Activated CD4-positive, alpha-beta T cell treated with anti-CD3 and anti-CD28 coated beads for 48 hours (primary cell): ENCODE measurements at places on chromosomes 3 and 15.
A peak's percentile ranks its signal among the peaks of the same experiment; 100 is the strongest.

DNA sequence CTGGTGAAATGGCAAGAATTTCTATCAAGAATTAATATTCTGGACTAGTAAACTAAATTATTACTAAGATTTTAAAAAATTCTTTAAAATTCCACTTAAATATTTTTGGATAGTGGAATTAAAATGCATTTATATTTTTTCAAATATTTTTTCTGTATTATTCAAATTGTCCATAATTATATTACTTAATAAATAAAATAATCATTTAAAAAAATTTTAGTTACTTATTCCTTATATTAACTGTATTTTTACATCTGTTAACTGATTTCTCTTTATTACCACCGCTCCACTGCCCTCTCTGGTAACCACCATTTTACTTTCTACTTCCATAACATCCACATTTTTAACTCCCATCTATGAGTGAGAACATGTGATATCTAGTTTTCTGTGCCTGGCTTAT, 828.4 kb downstream of the VGLL3 start:
- no peak for DNase-seq

GRCh38 chr3:107133891-107134290, 243.3 kb upstream of the CCDC54 start:
- DNase-seq = no peak

- DNase-seq = no peak
These were observed 463.3 kb downstream of the LPP start for GRCh38 chr3:188617270-188617669.

DNA sequence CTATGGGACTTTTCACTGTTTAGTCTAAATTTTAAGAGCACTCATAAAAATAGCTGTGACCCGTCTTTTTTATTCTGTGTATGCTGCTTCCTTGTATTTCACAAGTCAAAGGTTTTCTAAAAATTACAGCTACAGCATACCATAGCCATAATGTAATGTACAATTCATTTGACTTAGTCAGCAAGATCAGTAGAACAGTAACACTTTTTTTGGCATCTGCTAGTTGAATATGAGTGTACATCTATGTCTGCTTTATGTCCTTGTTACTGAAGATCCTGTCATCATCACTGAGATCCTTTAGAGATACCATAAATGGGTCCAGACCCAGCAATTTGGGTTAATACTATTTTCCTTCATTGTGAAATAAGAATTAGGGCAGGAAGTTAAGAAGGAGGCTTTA, 42.2 kb downstream of the CMSS1 start:
- no peak for DNase-seq

- DNase-seq = peak; percentile 78
These were observed 58.2 kb downstream of the RAB7A start for GRCh38 chr3:128784232-128784631.

GRCh38 chr3:120855665-120856437, 52.2 kb upstream of the STXBP5L start:
- no peak for DNase-seq

DNA sequence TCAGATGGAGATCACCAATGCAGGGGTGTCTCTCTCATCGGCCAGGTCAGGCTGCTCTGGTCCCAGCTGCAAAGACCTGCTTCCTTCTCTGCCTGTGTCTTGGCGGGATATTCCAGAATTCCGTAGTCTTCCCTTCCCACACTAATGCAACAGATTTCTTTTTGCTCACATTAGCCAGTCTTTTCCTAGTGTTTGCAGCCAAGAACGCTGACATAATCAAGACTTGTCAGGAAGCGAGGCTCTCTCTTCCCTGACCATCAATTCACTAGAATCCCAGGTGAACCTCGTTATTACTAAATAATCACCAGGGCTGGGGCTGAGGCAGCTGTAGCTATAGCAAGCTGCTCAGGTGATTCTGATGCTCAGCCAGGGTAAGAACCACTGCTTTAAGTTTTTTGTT, 43.2 kb upstream of the ACKR4 start:
- DNase-seq = no peak

DNA sequence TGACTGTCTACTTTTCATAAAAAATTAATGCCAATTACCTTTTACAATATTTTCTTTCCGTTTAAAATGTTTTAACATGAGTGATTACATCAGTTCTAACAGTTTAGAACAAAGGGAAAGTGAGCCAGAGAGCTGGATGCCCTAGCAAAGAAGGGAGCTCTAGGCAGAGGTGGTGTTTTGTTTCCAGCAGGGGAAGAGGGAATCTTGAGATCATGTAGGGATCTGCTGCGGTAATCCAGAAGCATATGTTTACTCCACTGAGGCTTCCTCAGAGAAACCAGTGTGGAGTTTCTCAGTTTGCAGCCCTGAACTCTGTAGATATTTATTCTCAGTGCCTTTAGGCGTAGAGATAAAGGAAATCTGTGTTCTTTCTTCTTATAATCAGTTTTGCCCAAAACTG, 399.3 kb downstream of the NLGN1 start:
- DNase-seq = no peak

- no peak for DNase-seq
These were observed 74.8 kb upstream of the IL12A start for GRCh38 chr3:159913712-159914414.

DNA sequence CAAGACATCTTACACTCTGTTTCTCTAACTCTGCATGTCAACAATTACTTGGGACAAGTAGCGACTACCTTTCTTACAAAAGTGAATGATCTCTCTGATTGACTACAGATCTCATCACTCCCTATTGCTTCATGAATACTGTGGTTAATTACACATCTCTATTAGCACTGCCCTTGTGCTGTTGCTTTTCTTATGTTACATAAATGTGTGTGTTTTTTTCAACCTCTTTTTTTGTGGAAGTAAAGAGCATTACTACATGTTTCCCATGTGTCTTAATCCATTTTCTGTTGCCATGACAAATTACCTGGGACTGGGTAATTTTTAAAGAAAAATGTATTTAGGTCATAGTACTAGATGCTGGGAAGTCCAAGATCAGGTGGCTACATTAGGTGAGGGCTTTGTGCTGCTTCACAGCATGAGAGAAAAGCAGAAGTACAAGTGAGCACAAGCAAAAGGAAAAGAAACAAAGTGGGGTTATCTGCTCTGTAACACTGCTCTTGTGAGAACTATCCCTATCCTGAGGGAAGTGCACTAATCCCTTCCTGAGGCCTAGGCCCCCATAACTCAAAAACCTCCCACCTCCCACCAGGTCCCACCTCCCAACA, 298.2 kb upstream of the SATB1 start:
- no peak for DNase-seq

- no peak for DNase-seq
These were observed 64.4 kb downstream of the UACA start for GRCh38 chr15:70698836-70699390.

DNA sequence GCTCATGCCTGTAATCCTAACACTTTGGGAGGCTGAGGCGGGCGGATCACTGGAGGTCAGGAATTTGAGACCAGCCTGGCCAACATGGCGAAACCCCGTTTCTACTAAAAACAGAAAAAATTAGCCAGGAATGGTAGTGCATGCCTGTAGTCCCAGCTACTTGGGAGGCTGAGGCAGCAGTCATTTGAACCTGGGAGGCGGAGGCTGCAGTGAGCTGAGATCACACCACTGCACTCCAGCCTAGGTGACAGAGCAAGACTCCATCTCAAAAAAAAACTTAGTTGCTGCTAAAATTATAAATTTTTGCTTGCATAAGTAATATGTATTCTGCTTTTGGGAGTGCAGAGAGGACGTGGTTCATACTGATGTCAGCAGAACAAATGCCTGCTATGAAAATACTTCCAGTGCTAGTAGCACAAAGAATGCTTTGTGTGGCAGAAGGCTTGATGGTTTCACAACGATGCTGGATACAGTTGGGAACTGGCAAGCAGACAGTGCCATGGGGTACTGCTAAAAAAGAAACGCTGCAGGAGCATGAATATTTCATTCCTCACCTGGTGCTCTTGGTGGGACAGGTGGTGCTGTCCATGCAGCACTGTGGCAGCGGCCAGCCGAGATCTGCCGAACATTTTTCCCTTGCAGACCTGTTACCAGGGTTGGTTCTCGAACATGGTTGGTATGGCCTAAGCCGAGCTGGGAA, 31.1 kb downstream of the FBXL22 start:
- no peak for DNase-seq

DNA sequence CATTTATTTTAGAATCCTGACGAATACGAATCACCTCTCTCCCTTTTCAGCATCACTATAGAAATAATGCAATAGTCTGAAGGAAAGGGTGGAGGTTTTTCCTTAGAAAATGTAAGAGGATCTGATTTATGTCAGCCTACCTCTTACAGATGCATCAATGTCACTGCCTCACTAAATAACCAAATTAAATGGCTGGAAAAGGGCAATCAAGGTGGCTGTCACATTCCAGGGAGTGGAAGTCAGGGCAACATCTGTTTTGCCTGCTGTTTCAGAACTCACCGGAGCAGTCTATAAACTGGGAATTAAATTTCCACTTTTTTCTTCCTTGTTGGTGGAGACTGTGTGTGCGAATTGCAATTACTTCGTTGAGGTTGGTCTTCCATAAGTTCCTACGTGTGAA, 299.3 kb upstream of the PDZRN3 start:
- DNase-seq = no peak

DNA sequence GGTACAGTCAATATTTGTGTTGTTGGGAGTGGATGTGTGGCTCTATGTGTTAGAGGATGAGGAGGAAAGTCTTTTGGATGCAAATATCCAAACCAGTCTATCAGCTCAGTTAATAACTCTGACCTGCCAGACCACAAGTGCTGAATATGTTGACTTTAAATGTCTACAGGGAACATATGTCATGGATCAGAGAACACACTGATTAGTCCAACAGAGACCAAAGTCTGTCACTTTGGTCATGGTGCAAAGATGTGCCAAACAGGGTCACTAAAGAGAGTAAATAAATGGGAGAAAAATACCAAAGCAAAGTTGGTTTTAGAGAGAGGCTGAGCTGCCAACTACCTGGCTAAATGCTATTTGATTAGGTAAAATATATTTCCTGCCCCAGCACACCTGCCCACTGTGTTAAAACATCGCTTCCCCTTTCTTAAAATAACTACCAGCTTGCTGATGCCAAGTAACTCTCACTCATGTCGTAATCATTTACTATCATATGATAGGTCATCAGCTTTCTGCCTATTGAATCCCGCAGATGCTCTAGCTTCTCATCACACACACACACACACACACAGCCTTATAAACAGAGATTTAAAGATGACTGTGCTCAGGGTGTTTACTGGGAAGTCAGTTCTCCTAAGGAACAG, 173.3 kb downstream of the PDZRN3 start:
- no peak for DNase-seq

- DNase-seq = peak; percentile 25
These were observed 46.3 kb downstream of the SENP7 start for GRCh38 chr3:101466465-101467309.

GRCh38 chr3:139302084-139302800, 41.6 kb upstream of the MRPS22 start:
- no peak for DNase-seq

DNA sequence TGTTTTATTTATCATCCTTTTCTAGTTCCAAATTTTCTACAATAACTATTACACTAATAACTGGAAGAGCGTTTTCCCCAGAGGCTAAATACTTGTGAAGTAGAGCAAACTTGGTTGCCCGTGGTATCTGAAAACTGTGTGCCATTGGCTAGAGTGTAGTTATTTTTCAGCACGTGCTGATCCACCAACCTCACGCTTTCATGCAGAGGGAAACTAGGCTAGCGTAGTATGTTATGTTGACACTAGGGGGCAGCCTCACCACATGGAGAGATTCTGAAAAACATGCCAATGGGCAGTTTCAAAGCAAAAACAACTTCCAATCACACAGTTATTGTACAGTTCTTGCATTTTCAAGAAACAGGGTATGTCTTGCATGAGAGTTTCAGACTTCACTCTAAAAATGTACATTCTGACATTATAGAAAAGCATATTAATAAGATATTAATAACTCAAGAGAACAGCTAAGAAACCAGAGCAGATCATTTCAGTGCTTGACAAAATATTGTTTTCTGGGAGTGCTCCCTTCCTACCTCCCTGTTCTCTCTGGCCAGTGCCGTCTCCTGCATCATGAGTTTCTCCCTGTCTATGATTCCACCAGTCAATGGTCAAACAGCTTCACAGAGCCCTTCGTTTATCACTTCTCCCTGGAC, 39.7 kb downstream of the SPATA12 start:
- DNase-seq = peak; percentile 78

DNA sequence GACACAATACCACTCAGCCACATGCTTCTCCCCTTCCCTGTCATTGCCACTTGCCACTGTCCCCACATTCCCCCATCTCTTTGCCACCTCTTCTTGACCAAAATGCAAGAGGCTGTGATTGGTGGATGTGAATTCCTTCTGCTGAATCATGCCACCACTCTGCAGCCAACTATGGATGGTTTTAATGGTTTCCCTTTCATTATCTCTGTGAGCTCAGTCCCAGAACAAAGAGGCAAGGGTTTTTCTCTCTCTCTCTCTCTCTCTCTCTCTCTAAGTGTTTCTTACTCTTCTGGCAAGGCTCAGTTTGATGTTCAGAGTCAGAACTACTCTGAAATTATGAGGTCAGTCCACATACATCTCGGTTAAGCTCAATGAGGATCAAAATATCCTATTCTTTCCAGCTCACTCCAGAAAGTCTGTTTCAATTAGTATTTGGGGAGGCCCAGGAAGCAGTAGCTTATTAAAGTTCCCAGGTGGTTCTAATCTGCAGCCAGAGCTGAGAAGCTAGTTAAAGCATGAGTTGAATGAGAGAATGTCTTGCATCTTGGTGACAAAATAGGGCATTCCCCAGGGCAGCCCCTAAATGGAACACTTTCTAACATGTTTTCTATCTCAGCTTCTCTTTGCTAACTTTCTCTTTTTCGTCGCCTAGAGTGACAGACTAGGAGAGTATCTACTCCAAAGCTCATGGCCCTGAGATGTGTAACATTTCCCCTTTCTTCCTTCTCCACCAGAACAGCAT, 8.5 kb upstream of the ILDR1 start:
- no peak for DNase-seq

DNA sequence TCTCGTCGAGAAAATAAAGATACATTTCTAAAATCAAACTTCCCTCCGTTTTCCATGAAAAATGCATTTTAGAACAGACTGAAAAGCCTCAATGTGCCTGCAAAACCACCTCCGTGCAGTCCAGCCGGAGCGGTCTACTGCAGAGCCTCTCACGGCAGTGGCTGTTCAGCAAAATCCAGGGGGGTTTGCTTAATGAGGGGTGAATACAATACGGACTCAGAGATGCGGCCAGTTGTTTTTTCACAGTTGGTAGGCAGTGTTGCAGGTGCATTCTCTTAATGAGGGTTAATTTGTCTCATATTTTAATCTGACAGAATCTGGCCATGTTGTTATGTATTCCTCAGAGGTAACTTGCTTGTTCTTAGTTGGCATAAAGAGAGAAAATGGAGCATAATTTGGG, 223.0 kb downstream of the EBLN2 start:
- no peak for DNase-seq
